ENCODE measurements at places on chromosomes 16 and 17. TPM values are rescaled to one million over a fixed set of nuclear protein-coding genes. Genes with fewer than 3 reads are reported as not detected.

Gene MC1R
- total RNA-seq = 8.6 TPM

Gene ZNF785
- 5.9 TPM for total RNA-seq

Gene PIK3R6
- not detected for total RNA-seq

Gene C17orf78
- not detected for total RNA-seq

Gene PIMREG
- total RNA-seq = 17.6 TPM

Gene HASPIN
- total RNA-seq = 3.8 TPM

Gene KCNAB3
- 0.13 TPM for total RNA-seq

Gene PLEKHG4
- total RNA-seq = 24.0 TPM

Gene TCF25
- total RNA-seq = 298 TPM

Gene AATK
- 1.3 TPM for total RNA-seq

Gene SECTM1
- total RNA-seq = 5.5 TPM

Gene KCNJ18
- not detected for total RNA-seq

Gene KRT39
- total RNA-seq = not detected

Gene MT1A
- 0.44 TPM for total RNA-seq

Gene IL34
- total RNA-seq = 74.2 TPM

Gene CLEC19A
- total RNA-seq = not detected

Gene SULT1A2
- not detected for total RNA-seq

Gene FXR2
- total RNA-seq = 45.9 TPM

Gene RASL10B
- 0.40 TPM for total RNA-seq

Gene HEATR9
- not detected for total RNA-seq

Gene KRTAP17-1
- total RNA-seq = not detected

Gene CEP295NL
- 5.0 TPM for total RNA-seq

Gene MAP2K3
- total RNA-seq = 18.9 TPM

All from aortic smooth muscle cell (primary cell).